CD8-positive, alpha-beta memory T cell (primary cell): ENCODE measurements at places on chromosomes 1 and 21. TPM values are rescaled to one million over a fixed set of nuclear protein-coding genes. Genes with fewer than 3 reads are reported as not detected.

AMY2A gene
- not detected for total RNA-seq

KLF17 gene
- total RNA-seq = not detected

CD1B gene
- total RNA-seq = not detected

ZNF644 gene
- total RNA-seq = 49.4 TPM

SHISAL2A gene
- total RNA-seq = 15.7 TPM

SPATA21 gene
- total RNA-seq = not detected

DNA sequence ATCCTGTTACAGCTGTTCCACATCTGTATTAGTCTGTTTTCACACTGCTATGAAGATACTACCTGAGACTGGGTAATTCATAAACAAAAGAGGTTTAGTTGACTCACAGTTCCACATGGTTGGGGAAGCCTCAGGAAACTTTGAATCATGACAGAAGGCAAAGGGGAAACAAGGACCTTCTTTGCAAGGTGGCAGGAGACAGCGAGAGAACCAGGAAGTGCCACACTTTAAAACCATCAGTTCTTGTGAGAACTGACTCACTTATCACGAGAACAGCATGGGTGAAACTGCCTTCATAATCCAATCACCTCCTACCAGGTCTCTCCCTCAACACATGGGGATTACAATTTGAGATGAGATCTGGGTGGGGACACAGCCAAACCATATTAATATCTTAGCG lies 110.3 kb upstream of the TRABD2B start:
- H3K27me3 ChIP-seq = no peaks in the 10 kb centered on the region
- H3K4me3 ChIP-seq = no peak overlapping the region
- DNase-seq = no peak

DNA sequence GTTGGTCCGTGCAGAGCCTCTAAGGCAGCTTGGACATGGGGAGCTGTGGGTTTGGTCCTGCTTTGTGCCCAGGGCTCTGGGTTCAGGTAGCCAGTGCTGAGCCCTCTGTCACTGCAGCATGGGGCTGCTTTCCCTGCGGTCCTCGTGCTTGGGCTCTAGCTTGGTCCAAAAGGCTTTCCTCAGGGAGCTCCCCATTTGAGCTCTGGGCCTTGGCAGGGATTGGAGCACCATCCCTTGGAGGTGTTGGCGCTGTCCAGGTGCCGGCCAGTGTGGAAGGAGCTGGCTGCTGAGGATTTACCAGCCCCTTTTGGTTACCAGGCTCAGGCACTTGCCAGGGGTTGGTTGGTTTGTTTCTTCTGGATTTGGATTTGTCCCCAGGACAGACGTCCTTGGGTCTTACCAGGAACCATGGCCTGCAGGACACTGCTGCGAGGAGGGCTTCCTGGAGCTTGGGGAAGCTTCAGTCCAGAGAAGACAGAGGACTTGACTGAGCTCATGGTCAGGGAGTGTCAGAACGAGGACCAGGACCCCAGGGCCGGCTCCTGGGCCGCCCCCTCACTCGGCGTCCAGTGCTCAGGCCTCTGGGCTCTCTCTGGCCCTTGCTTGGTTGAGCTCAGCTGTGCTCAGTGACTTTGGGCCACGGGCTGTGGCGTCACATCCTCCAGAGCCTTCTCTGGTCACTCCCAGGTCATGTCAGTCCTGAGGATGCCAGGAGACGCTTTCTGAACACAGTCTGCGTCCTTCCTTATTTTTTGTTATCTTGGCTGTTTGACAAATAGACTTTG lies 224.7 kb downstream of the CAMTA1 start:
- DNase-seq = no peak
- no peak overlapping the region for H3K27ac ChIP-seq
- no peak overlapping the region for H3K4me3 ChIP-seq

DNA sequence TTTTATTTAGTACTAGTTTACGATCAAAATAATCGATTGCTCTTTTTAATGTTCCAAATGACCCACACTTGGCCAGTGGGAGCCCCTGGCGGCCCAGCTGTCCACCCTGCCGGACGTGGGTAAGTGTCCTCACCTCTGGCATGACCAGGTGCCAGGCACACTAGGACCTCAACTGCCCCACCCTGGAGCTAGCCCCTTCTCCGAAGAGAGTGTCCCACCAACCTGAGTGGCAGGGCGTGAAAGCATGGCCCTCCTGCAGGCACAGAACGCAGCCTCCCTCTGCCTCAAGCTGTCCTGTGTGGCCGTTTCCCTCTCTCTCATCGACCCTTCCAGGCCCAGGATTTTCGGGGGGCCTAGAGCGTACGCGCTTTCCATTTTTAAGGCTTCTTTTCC lies 32.9 kb upstream of the AGPAT3 start:
- no peak overlapping the region for H3K4me3 ChIP-seq
- H3K27me3 ChIP-seq = peaks cover 5% of the 10 kb centered on the region
- H3K27ac ChIP-seq = no peak overlapping the region

GRCh38 chr1:219109424-219110018 lies 64.2 kb upstream of the LYPLAL1 start:
- DNase-seq = no peak
- no peak overlapping the region for H3K27ac ChIP-seq
- no peaks in the 10 kb centered on the region for H3K4me1 ChIP-seq
- no peak overlapping the region for H3K4me3 ChIP-seq
- H3K36me3 ChIP-seq = no peaks in the 10 kb centered on the region

- H3K4me3 ChIP-seq = no peak overlapping the region
- H3K27me3 ChIP-seq = no peaks in the 10 kb centered on the region
- no peaks in the 10 kb centered on the region for H3K36me3 ChIP-seq
Measured at GRCh38 chr1:62159940-62160348, 34.7 kb upstream of the L1TD1 start.

- H3K4me3 ChIP-seq = no peak overlapping the region
- H3K27ac ChIP-seq = no peak overlapping the region
- no peaks in the 10 kb centered on the region for H3K36me3 ChIP-seq
Measured at GRCh38 chr1:8151647-8152046, 125.5 kb upstream of the ERRFI1 start.

- peaks cover 17% of the 10 kb centered on the region for H3K4me1 ChIP-seq
- DNase-seq = no peak
- no peak overlapping the region for H3K27ac ChIP-seq
- no peaks in the 10 kb centered on the region for H3K27me3 ChIP-seq
- no peak overlapping the region for H3K4me3 ChIP-seq
Measured at GRCh38 chr1:230186003-230186863, 119.2 kb downstream of the GALNT2 start.

DNA sequence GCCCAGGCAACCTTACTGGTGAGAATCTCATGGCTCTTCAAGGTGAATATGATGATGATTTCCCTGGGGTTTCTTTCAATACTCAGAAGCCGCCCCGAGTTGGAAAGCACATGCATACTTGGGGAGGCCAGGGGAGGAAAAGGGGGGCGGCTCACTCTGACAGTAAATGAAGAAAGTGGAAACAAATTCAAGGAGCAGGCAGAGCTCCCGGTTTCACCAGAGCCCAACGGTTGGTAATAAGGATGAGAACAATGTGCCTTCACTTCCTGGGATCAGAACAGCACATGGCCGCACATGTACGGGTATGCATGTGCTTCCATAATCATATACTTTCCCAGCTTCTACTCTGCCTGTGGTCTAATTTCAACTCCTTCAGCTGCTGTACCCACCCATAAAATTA lies 3.8 kb upstream of the ARHGEF2 start:
- H3K27me3 ChIP-seq = no peaks in the 10 kb centered on the region
- no peaks in the 10 kb centered on the region for H3K36me3 ChIP-seq
- H3K27ac ChIP-seq = peak overlapping the region; percentile 51
- peaks cover 50% of the 10 kb centered on the region for H3K4me1 ChIP-seq

GRCh38 chr21:45482899-45483821 lies 59.1 kb downstream of the SLC19A1 start:
- no peak overlapping the region for H3K27ac ChIP-seq
- H3K4me1 ChIP-seq = peaks cover 31% of the 10 kb centered on the region
- peak; percentile 48 for DNase-seq
- H3K36me3 ChIP-seq = no peaks in the 10 kb centered on the region
- no peaks in the 10 kb centered on the region for H3K27me3 ChIP-seq
- H3K4me3 ChIP-seq = peak overlapping the region; percentile 52

DNA sequence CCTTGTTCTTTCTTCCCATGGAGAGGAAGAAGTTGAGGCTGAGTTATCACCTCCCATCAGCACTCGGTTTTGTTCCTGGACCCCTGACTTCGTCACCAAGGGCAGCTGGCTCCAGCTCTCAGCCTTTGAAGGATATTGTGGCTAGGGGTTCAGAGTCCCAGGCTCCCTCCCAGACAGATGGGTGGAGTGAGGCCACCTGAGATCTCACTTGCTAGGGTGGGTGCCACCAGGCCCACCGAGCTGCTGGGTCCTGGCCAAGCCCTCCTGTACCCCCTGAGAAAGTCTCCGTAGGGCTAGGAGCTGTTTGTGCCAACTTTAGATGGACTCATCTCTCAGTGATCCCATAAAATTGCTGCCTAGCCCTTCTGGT lies 6.9 kb downstream of the MX2 start:
- peak overlapping the region; percentile 58 for H3K4me3 ChIP-seq
- peak; percentile 8 for DNase-seq
- no peaks in the 10 kb centered on the region for H3K36me3 ChIP-seq
- peaks cover 61% of the 10 kb centered on the region for H3K4me1 ChIP-seq

- no peaks in the 10 kb centered on the region for H3K36me3 ChIP-seq
- H3K4me1 ChIP-seq = no peaks in the 10 kb centered on the region
- H3K27me3 ChIP-seq = no peaks in the 10 kb centered on the region
- DNase-seq = no peak
Measured at GRCh38 chr1:156999596-157000320, 45.8 kb downstream of the ARHGEF11 start.

DNA sequence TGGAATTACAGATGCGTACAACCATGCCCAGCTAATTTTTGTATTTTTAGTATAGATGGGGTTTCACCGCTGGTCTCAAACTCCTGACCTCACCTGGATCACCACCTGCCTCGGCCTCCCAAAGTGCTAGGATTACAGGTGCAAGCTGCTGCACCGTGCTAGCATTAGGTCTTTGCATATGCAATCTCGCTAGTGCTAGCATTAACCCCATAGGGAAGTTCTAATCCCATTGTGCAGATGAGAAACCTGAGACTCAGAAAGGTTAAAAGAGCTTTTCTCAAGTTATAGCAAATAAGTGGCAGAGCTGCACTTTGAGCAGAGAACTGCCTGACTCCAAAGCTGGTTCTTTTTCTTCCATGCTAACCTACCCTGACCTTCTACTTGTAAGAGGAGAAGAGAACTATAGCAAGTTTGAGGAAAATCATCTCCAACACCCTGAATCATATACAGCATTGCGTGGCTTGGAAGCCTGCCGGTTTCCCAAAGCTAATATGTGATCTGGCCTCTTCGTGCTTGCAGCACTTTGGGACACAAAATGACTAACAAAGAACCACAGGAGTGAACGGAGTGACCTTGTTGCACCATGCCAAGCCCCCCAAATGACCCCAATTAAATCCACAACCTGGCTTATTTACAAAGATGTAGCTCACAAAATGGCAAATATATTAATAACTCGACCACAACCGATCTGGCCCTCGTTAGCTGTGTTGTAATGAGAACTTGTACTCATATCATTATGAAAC lies 185.1 kb downstream of the TM2D1 start:
- no peak overlapping the region for H3K4me3 ChIP-seq
- DNase-seq = no peak
- H3K27me3 ChIP-seq = no peaks in the 10 kb centered on the region
- no peaks in the 10 kb centered on the region for H3K4me1 ChIP-seq

DNA sequence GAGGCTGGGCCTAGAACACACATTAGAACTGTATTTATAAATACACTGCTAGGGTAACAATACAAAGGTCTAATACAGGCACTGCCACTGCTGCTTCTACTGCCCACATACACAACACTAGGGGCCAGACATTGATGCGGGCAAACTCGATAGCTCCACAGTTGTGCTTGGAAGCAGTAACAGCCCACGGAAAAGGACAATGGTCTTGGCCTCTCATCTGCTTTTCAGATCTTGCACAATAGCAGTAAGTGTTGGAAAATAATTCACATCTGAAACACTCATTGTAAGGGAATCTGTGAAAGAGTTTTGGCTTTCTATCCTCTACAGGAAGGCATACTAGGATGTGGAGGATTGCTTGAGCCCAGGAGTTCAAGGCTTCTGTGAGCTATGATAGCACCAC lies 6.9 kb upstream of the SPOCD1 start:
- no peaks in the 10 kb centered on the region for H3K27me3 ChIP-seq
- H3K36me3 ChIP-seq = no peaks in the 10 kb centered on the region
- peaks cover 21% of the 10 kb centered on the region for H3K4me1 ChIP-seq
- no peak overlapping the region for H3K27ac ChIP-seq
- no peak overlapping the region for H3K4me3 ChIP-seq
- no peak for DNase-seq

DNA sequence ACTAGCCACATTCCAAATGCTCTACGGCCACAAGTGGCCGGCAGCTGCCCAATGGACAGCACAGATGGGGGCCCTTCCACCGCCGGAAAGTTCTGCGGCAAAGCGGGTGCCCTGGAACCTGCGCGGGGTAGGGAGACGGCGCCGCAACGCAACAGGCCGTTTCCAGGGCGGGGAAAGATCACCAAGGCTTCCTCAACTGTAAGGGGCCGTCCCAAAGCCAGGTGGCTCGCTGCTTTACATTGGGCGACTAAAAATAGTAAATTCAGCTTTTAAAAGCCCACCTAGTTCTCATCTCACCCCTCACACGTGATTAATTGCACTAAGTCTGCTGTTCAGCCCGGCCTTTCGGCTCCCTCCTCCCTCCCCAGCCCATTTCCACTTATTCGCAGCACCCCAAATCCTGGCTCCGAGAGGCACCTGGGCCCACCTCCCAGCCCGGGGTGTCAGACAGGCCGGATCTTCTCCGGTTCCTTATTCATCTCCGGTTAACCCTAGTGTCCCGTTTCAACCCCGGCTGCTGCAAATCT lies 643 bp downstream of the CFAP298 start:
- H3K4me1 ChIP-seq = peaks cover 13% of the 10 kb centered on the region
- DNase-seq = peak; percentile 16
- peaks cover 5% of the 10 kb centered on the region for H3K36me3 ChIP-seq
- peak overlapping the region; percentile 97 for H3K27ac ChIP-seq
- H3K4me3 ChIP-seq = peak overlapping the region; percentile 97

- no peaks in the 10 kb centered on the region for H3K4me1 ChIP-seq
- no peak overlapping the region for H3K4me3 ChIP-seq
- H3K27me3 ChIP-seq = peaks cover 8% of the 10 kb centered on the region
- no peak for DNase-seq
Measured at GRCh38 chr1:8284127-8284526, 33.8 kb upstream of the SLC45A1 start.

DNA sequence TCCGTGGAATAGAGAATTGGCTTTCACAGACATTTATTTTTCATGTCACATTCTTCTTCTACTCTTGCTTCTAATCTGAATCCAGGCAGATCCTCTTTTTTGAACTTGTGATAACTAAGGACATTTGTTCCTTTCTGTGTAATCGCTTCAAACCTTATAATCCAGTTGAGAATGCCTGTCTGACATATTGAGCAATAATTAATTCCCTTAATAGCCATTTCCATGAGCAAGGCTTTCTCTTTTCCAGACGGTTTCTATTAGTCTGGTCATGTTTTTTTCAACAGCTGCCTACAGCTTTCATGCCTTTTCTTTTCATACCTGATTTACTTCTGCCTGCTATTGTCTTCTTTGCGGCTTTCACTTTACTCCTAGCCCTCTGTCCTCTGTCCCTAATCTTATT lies 163.4 kb downstream of the CYYR1 start:
- no peak for DNase-seq
- no peaks in the 10 kb centered on the region for H3K36me3 ChIP-seq
- no peaks in the 10 kb centered on the region for H3K4me1 ChIP-seq
- H3K27ac ChIP-seq = no peak overlapping the region
- no peak overlapping the region for H3K4me3 ChIP-seq
